Hematopoietic multipotent progenitor cell treated with erythropoietin and hydrocortisone succinate and interleukin-3 and kit ligand, for 6 days (in vitro differentiated cells): ENCODE measurements at places on chromosomes 7 and 10.

GRCh38 chr7:50292165-50292757, 12.3 kb upstream of the IKZF1 start:
- no peak for DNase-seq

DNA sequence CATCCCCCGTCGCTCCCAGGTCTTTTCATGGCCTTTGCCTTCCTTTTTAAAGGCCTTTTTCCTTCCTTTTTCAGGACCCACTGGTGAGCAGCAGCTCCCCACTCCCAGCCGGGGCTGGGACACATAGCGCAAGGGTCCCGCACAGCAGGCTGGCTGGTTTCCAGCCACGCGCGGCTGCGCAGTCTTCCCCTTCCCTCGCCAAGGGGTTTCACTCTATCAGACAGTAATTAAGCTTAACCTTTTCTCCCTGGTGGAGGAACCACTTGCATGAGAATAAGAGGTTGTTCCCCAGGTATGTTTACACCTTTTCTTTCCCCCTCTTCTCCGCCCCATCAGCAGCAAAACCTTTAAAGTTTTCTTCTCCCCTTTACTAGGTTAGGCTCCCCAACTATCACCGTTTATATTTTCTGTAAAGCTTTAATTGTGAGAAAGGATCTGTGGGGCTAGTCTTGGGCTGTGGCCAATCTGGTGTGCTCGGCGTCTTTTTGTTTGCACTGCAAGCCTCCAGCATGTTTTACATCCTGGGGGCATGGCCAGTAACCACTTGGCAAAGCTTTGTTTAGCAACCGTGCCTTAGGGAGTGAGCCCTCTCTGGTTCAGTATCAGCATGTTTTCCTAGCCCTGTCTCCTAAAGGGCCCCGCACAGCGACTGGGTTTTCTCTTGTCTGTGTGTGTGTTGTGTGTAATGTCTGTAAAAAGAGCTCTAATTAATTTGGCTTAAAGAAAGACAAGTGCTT, 219.6 kb downstream of the PHF14 start:
- peak; percentile 11 for DNase-seq

- no peak for DNase-seq
Measured at GRCh38 chr10:127922675-127923366, 15.9 kb downstream of the PTPRE start.

GRCh38 chr7:157483515-157483914, 146.7 kb downstream of the DNAJB6 start:
- DNase-seq = no peak

GRCh38 chr7:155653803-155654202, 9.3 kb downstream of the RBM33 start:
- DNase-seq = peak; percentile 31

DNA sequence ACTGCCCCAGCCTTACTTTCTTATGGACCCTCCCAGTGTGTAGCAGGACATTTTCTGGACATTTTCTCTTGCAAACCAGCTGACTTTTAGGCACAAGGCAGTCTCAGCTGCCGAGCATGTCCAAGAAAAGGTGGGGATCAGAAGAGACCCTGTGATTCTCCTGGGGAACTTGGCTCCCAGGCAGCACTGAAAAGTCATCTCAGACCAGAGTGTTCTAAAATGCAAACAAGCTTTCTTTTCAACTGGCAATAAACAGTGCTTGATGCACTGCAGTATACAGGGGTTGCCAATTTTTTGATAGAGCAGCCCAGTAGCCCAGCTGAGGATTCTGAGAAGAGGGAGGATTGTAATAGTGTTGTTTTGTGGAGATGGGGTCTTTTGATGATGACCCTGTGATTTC, 168.0 kb upstream of the PHYHIPL start:
- no peak for DNase-seq

- DNase-seq = no peak
Measured at GRCh38 chr7:125966278-125967048, 1036.8 kb upstream of the POT1 start.

DNA sequence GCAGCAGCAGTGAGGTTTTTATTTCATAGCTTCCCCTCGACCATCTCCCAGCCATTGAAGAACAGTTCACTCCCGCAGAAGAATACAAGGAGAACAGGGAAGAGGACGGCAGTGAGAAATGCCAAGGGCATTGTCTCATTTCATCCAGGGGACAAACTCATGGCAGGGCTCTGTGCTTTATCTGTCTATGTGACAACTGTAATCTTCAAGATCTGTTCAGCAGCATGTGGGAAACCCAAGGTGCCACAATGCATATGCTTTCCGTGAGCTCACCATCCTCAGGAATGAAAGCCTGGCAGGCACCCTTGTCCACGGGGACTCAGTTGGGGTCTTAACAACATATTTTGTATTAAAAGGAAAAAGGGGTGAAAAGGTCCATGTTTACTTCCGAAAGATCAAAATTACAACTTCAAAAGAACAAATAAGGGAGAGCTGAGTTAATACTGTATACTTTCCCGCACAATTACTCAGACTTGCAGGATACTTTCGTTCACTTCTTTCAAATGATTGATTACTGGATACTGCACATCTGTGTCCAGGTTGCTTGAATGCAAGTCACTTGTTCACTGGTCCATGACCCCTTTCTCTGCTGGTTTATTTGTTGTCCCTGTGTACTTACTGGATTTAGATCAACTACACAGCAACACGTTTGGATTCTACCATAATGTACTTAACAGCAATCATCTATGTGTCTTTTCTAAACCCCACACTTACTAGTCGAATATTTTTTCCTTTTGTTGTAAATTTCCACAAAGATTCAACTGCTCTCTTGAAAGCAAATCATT, 90.1 kb upstream of the ATP6V0A4 start:
- no peak for DNase-seq
